ENCODE measurements at places on chromosomes 2 and 18. TPM values are rescaled to one million over a fixed set of nuclear protein-coding genes. Genes with fewer than 3 reads are reported as not detected.

MAP3K19 gene
- not detected for total RNA-seq

ANKRD62 gene
- not detected for total RNA-seq

ATP6V1B1 gene
- total RNA-seq: 0.77 TPM

LRRC30 gene
- not detected for total RNA-seq

BUB1 gene
- total RNA-seq: 66.4 TPM

SLC66A3 gene
- 14.3 TPM for total RNA-seq

MGAT4A gene
- total RNA-seq: 42.2 TPM

VSNL1 gene
- total RNA-seq: not detected

MAPK4 gene
- not detected for total RNA-seq

DSG1 gene
- total RNA-seq: not detected

PHOSPHO2 gene
- 2.7 TPM for total RNA-seq

OSR1 gene
- total RNA-seq: not detected

FHL2 gene
- total RNA-seq: 178 TPM

TEX44 gene
- not detected for total RNA-seq

LHCGR gene
- total RNA-seq: not detected

GPBAR1 gene
- 0.60 TPM for total RNA-seq

LDLRAD4 gene
- 7.2 TPM for total RNA-seq

CNTNAP5 gene
- not detected for total RNA-seq

MAT2A gene
- total RNA-seq: 257 TPM

ZDBF2 gene
- 9.6 TPM for total RNA-seq

C2orf42 gene
- 13.1 TPM for total RNA-seq

UGT1A5 gene
- not detected for total RNA-seq

HOXD4 gene
- total RNA-seq: 13.7 TPM

AGBL5 gene
- total RNA-seq: 28.2 TPM

SP3 gene
- total RNA-seq: 60.1 TPM

COLEC12 gene
- total RNA-seq: 13.8 TPM

PIEZO2 gene
- total RNA-seq: 11.2 TPM

RTP5 gene
- total RNA-seq: not detected

BCS1L gene
- 57.4 TPM for total RNA-seq

Measured in endothelial cell of umbilical vein (primary cell).